ENCODE measurements at places on chromosomes 6 and 20. TPM values are rescaled to one million over a fixed set of nuclear protein-coding genes. Genes with fewer than 3 reads are reported as not detected.
A peak's percentile ranks its signal among the peaks of the same experiment; 100 is the strongest.

DNA sequence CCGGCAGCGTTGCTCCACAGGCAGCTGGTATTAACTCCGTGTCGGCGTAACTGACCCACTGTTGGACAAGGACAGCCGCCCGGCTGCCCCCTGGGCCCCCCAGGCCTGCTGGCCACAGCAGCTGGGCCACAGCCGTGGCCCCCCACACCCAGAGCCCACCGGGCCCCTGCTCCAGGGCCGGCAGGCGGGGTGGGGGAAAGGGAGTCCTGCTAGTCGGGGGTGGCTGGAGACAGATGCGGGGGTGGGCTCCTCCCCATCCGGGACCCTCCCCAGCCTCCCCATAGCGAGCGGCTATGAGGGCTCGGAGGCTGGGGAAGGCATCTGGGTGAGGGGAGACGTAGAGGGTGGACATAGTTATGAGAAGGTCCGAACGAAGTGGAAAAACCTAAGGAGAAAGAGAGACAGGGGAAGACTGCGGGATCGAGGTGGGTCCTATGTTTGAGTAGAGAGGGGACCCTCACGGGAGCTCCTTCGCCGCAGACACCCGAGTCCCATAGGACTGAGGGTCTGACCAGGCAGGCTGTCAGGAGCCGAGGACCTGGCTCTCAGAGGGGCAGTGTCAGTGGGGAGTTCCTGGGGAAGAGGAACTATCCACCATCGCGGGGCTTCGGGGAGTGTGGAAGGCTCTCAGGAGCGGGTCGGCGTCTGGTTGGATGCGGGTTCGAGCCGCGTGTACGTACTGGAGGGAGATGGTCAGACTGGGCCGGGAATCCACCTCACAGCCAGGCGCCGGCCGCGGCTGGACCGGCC is 511 bp downstream of the VARS1 start:
- peak; percentile 49 for DNase-seq
- H3K4me1 ChIP-seq, result peaks cover 36% of the 10 kb centered on the region
- H3K4me3 ChIP-seq, result peak overlapping the region; percentile 98
- peaks cover 18% of the 10 kb centered on the region for H3K36me3 ChIP-seq
- peak overlapping the region; percentile 97 for H3K27ac ChIP-seq
- no peaks in the 10 kb centered on the region for H3K27me3 ChIP-seq

Gene SLC44A4
- total RNA-seq, result not detected

DNA sequence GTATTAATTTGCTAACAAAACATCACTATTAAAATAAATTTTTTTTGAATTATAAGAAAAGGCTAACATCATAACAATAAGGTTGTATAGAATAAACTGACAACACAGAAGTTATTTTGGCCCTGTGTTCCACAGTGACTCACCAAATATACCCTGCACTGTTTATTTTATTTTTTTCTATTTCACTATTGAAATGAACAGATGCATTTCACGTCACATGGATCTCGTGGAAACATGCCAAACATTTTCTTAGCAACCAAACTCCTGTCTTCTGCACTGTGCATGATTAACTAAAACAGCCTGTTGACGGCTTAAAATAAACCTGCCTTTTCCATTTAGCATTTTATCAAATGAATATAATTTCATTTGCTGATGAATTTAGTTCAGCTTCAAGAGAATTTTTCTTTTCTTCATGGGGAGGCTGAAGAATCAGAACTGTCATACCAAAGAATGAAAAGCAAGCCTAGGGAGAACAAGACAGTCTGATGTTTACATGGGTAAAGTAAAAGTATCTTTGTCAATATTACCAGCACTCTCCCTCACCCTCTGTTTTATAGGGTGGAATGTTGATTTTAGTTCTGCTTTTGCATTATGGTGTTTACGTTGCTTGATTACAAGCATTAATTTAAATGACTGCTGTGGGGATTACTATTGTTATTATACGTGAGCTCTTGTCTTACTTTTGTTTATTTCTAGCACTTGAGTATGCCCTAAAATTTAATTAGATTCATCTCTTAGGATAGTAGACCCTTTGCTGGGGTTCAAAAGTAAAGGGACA is 115.3 kb downstream of the LCA5 start:
- H3K4me3 ChIP-seq, result no peak overlapping the region
- DNase-seq, result no peak
- no peaks in the 10 kb centered on the region for H3K4me1 ChIP-seq
- H3K27ac ChIP-seq, result no peak overlapping the region

Gene GGT7
- 20.1 TPM for total RNA-seq

GRCh38 chr20:4546342-4546741 is 175.4 kb upstream of the PRND start:
- no peak overlapping the region for H3K27ac ChIP-seq
- H3K27me3 ChIP-seq, result peaks cover 35% of the 10 kb centered on the region
- no peaks in the 10 kb centered on the region for H3K4me1 ChIP-seq
- no peak for DNase-seq
- H3K4me3 ChIP-seq, result no peak overlapping the region

DNA sequence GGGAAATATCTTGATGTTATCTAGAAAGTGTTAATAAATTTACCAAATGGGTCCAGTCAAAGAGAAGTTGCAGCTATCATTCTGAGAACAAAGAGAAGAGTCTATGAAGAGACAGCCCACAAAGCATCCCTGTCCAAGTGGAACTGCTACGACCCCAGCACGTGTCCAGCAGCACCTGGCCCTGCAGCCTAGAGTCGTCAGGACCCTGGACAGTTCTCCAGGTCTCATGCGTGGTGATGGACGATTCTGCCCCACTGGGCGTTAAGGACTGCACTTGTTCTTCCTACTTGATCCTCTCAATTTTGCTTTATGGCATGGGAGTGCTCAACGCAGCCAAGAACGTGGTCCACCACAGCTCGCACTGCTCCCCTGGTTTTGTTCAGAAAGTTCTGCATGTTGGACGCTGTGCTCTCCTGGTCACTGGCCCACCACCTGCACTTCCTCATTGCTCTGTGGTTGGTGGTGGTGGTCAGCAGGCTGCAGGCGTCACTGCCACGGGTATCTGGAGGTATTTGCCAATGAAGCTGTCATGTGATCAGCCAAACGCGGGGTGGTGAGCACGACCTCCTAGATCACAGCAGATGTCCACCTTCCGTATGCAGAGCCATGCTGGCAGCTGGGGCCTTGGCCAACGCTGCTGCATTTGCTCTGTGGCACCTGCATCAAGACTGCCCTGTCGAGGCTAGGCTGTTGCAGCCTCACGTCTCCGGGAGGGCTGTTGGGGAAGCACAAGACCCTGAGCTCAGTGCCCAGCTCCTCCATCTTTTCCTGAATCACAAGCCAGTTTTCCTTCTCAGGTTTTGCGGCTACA is 356.4 kb downstream of the CDH4 start:
- no peaks in the 10 kb centered on the region for H3K36me3 ChIP-seq
- H3K4me1 ChIP-seq, result no peaks in the 10 kb centered on the region
- no peak for DNase-seq

Gene SPAG4
- 3.8 TPM for total RNA-seq

Measured in activated naive CD8-positive, alpha-beta T cell treated with anti-CD3 and anti-CD28 coated beads, Interleukin-2, amount 10 ng/mL, durations not matched to agents 7 days and 5 days (primary cell).